Transverse colon (tissue), 4 donors: ENCODE measurements at places on chromosomes 4 and X.

- no peak for DNase-seq
Observed at GRCh38 chr4:167233685-167234315, 494 bp downstream of the SPOCK3 start.

DNA sequence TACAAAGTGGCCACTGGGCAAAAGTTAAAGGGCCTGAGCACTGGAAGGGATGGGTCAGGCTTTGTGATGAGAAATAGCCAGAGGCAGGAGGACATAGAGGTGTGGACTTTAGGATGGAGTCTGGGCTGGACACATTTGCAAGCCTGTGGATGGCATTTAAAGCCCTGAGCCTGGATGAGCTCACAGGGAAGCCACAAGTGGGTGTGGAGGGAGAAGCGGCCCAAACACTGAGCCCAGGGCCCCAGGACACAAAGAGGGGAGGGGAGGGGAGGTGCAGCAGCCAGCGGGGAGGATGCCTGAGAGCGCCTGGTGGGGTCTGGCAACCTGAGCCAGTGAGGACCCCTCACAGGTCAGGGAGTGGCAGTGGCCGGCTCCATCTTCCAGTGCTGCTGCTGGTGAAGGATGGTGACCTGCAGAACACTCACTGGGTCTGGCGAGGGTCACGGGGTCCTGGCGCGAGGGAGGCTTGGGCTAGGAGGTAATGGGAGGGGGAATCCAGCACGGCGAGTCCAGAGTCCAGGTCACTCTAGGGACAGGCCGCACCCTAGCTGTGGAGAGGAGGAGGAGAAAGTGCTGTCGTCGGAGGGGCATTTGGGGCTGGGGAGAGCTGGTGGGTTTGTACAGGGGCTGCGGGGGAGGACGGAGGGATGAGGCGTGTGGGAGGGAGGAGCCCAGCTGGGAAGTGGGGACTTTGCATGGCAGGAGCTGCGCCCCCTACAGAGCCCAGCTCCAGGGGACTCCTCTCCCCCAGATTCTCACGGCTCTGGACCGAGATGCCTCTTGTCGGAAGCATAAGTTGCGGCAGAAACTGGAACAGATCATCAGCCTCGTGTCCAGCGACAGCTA, 7.0 kb downstream of the LAGE3 start:
- DNase-seq = no peak

DNA sequence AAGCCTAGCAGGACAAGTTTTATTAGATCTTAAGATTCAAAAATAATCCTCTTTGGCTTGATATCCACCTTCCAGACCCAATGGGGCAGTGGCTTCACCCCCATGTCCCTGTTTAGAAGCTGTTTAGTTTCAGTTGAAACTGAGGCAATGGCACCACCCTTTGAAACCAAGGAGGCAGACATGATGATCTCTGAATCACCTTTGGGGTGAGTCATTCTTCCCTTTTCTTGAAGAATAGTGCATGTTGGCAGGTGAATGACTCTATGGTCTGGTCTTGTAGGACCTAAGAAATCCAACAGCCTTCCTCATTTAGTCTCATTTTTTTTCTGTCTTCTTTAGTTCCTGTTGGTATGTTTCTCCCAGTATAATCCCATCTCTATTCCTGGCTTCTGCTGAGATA, 29.5 kb upstream of the BMP15 start:
- no peak for DNase-seq

DNA sequence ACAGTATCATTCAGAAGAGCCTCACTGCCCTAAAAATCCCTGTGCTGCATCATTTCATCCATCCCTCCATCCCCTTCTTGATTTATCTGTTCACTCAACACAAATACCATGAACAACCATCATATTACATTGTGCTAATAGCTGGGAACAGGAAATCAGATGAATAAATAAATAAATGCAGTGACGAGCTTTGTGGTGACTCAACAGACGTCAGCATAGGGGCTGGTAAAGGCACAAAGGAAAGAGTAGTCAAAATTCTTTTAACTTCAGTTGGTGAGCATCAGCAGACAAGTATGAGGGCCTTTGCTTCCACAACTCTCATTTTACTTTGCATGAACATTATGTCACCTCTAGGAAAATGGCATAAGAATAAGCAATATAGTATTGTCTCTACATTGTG, 65.5 kb downstream of the EDNRA start:
- DNase-seq = no peak

- DNase-seq = no peak
Observed at GRCh38 chrX:42976746-42977366, 198.9 kb upstream of the PPP1R2C start.

DNA sequence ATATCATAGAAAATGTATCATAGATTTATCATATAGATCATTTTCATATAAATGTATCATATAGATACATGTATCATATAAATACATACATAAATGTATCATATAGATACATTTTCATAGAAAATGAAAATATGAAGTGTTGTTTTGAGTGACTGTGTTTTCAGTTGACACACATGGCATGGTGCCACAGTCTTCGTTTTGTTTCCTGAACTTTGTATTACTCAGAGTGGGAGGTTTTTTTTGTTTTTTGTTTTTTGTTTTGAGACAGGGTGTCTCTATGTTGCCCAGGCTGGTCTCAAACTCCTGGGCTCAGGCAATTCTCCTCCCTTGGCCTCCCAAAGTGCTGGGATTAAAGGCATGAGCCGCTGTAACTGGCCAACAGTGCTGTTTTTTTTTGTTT, 3.9 kb downstream of the RBM10 start:
- DNase-seq = no peak
